HuH-7.5 (cell line): ENCODE measurements at places on chromosomes 7 and 10.

DNA sequence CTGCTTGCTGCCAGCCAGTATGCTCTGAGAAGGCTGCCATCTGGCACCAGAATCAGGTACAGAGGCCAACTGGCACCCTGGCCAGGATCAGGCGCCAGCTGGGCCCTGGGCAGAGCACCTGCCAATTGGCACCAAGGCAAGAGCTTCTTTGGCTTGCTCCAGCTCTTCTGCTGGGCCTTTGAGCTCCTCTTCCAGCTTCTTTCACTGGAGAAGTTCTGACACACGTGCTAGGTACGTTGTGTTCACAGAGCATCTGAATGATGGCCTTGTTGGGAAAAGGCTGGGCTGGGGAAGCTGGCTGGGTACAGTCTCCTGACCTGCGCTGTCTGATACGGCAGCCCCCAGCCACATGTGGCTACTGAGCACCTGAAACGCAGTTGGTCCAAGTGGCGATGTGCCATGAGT lies 31.7 kb upstream of the OPALIN start:
- DNase-seq, result no peak

DNA sequence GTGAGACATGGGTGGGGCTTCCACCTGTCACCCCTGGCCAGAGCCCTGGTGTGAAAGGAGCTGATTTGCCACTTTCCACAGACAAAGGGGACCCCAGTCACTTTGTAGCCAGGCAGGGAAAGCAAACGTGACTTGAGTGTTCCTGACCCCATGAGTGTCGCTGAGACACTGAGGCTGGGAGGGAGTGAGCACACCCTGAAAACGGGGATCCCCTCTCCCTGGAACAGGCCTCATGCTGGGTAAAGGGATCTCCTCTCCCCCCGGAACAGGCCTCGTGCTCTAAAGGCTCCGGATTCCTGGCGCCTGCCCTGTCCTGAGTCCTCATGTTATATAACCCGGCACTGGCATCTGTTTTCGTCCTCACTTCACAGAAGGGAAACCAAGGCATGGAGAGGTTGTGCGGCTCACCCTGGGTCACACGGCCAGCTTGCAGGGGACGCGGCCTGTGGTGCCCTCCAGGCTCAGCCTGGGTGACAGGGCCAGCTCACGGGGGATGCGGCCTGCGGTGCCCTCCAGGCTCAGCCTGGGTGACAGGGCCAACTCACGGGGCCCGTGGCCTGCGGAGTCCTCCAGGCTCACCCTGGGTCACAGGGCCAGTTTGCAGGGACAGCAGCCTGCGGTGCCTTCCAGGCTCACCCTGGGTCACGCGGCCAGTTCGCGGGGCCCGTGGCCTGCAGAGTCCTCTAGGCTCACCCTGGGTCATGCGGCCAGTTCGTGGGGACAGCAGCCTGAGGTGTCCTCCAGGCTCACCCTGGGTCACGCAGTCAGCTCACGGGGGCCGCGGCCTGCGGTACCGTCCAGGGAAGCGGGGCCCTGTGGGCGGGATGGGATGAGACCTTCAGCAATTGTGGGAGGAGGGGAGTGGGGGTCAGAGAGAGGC lies 104.7 kb downstream of the PDGFA start:
- DNase-seq, result no peak

DNA sequence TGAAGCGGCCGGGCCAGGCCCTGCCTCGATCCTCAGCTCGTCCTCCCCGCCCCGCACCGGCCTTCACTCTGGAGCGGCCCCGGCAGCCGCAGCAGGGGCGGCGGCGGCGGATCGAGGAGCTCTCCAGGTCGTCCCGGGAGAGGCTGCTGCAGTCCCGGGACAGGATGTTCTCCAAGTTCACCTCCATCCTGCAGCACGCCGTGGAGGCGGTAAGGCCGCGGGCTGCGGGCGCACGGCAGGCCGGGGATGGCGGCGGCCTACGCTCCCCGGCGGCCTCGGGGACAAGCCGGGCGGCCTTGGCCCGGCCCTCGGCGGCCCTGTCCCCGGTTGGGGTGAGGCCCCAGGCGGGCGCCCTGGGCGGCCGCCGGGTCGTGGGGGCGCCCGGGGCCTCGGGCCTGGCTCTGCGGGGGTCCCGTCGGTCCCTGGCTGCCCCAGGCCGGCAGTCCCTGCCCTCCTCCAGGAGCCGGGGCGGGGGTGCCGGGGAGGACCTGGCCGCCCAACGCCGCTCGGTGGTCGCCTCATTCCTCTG lies 399 bp downstream of the FHIP2A start:
- DNase-seq, result peak; percentile 38

DNA sequence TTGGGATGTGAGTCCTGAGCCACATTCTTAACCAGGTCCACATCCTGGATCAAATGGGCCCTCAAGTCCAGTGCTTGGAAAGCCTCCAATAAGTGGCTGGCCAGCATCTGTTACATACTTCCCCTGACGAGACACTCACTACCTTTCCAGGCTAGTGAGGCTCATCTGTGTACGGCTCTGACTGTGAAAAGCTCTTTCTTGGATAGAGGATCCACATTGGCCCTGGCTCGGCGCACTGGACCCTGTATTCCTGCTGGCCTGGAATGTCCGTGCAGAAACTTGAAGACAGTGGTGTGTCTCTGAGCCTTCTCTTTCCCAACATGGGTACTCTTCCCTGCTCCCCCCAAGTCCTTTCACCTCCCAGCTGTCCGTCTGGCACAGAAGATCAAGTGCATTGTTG lies 35.5 kb downstream of the MYL10 start:
- no peak for DNase-seq

DNA sequence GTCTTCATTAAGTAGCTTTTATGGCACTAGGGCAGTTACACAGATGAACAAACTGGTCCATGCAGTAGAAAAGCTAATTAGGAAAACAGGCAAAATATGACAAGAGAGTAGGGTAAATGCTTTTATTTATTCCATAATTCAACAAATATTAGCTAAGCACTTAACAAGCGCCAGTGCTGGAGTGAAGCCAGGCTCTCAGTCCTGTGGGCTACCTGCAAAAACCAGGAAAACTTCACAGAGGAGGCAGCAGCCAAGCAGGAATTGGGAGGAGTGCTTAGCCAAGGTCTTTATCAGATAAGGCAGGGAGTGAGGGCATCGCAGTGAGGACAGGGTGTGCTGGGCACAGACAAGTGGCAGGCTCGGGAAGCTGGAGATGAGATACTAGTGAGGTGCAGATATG lies 4.9 kb upstream of the KAT6B start:
- no peak for DNase-seq

- DNase-seq, result no peak
Observed at GRCh38 chr7:158595068-158595467, 7.4 kb upstream of the PTPRN2 start.

DNA sequence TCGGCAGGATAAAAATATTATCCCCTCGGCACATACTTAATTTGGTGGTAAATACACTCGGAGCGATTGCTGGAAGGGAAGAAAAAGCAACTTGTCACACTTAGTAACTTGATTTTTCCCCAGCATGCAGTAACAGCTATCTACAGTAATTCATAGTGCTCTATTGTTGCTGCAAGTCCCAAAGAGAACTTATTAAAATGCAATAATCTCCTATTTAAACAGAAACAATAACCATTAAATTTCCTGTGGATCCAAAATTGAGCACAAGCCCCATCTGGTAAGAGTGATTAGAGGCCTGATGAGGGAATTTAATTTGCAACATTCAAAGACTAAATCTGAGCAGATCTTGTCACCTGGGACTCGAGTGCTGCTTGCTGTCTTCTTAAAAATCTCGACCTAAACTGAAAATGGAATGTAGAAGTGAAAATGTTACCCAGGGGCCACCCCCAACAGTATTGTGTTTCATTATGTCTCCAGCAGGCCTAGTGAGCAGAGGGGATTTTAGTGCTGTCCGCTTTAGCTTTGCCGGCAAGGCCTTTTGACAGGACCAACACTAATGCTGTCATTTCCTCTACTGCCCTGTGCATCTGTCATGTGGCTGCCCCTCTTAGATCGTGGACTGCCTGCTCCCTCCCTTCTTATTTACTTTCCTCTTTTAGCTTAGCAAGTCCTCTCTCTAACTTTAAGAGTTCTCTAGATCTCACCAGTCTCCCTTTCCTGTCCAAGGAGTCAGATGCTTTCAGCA lies 639.7 kb downstream of the AUTS2 start:
- no peak for DNase-seq

- DNase-seq, result peak; percentile 63
Observed at GRCh38 chr10:11793762-11794479, 29.2 kb upstream of the PROSER2 start.

DNA sequence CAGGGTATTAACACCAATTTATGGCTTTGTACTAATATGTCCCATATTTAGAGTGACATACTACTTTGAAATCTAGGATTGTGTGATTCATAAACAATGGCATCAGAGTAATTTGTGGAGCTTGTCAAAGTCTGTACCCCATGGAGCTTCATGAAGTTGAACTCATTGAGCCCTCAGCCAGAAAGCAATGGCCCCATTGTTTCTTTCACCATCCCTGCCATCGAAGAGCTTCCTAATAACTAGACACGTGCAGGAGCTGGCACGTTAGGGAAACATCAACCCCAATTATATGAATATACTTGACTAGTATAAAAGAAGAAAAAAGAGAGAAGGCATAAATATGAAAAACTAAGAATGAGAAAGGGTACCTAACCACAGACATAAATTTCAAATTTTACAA lies 206.6 kb downstream of the CXCL12 start:
- no peak for DNase-seq

DNA sequence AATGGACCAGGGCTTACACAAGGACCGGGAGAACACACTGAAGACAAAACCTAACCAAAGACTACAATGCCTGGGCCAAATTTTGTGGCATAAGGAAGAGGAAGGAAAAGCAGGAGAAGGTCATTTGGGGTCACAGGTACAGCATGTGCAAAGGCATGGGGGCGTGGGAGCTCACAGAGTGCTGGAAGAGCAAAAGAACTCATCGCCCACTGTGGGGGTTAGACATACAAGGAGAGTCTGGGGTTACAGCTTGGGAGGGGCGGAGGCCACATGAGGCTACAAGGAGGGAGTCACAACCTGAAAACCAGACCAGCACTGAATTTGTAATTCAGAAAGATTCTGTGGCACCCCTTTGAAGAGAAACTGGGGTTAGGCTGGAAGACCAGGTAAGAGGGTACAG lies 9.7 kb downstream of the PUS7 start:
- no peak for DNase-seq

DNA sequence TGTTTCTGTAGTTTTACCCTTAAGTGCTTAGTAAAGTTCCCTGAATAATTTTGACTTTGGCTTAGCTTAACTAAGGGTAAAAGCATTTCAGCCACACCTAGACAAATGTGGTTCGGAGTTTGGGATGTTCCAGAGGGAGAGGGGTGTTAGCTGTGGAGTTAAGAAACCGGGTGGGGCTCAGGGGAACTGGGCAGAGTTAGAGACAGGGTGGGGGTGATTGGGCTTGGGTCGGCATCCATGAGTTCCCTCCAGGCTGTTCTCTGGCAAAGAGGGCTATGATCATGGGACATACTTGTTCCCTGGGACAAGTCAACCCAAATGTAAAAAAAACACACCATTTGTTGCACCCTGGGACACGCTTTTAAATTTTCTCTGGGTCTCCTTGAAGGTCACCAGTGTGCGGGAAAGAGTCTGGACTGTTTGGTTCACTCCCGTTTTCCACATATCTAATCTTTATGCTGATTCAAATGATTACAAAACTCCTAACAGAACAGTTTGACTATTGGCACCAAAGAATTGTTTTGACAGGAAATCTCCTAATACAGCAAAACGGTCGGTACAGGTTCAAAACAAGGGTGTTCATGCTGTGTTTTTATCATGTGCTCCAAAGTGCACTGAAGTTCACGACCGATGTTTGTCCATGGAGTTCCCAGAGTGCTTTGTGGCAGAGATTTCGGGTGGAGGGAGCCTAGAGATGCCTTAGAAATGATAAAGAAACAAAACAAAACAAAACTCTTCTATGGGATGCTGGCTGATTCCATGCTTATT lies 56.5 kb downstream of the PLXDC2 start:
- DNase-seq, result no peak

- DNase-seq, result no peak
Observed at GRCh38 chr7:2353113-2353935, 1.3 kb upstream of the EIF3B start.

DNA sequence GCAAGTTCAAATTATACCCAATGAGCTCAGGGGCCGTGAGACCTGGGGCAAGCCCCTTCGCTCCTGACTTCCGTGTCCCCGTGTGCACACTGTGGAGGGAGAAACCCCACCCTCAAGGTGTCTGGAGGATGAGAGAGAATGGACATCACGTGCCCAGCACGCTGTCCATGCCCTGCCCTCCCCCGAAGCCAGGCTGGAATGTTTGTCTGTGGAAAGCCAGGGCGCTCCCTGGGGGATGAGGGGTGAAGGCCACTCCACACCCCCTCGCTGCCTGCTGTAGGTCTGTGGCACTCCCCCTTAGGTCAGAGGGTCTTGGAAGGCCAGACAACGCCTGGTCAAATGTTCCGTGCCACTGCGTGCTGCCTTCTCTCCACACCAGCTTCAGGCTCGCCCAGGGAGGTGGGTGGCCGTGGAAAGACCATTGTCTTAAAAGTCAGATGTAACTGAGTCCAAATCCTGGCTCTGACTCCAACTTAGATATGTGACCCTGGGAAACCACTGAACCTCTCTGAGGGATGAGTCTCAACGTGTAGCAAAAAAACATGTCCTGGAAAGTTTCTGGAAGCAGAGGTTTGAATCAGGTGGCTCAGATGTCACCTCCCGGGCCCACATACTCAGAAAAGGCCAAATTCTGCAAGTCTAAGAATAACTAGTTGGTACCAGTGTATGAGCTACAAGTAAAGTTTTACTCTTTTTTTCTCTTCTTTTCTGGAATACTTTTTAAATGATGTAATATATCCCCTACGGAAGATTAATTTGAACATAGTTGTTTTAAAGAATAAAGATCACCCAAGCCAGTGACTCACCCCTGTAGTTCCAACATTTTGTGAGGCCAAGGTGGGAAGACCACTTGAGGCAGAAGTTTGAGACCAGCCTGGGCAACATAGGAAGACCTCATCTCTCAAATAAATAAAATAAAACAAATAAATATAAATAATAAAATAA lies 24.9 kb downstream of the RCC1L start:
- no peak for DNase-seq

DNA sequence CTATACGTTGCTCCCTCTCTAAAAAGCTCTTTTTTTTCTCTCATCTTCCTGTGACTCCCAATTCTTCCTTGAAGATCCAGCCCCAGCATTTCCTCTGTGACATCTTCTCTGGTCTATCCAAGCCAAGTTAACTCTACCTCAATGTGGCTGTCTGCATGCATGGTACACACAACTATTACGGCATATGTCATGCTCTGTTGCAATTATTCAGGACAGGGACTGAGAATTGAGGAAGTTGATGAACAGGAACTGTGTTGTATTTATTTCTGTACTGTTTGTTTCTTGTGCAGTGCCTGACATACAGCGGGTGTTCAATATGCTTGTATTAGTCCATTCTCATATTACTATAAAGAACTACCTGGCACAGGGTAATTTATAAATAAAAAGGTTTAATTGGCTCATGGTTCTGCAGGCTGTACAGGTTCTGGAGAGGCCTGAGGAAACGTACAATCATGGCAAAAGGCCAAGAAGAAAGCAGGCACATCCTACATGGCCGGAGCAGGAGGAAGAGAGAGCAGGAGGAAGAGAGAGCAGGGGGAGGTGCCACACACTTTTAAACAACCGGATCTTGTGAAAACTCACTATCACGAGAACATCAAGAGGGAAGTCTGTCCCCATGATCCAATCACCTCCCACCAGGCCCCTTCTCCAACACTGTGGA lies 6.3 kb downstream of the TRPV5 start:
- no peak for DNase-seq
